Lung (tissue), 17 donors: ENCODE measurements at places on chromosomes 2 and 18.

DNA sequence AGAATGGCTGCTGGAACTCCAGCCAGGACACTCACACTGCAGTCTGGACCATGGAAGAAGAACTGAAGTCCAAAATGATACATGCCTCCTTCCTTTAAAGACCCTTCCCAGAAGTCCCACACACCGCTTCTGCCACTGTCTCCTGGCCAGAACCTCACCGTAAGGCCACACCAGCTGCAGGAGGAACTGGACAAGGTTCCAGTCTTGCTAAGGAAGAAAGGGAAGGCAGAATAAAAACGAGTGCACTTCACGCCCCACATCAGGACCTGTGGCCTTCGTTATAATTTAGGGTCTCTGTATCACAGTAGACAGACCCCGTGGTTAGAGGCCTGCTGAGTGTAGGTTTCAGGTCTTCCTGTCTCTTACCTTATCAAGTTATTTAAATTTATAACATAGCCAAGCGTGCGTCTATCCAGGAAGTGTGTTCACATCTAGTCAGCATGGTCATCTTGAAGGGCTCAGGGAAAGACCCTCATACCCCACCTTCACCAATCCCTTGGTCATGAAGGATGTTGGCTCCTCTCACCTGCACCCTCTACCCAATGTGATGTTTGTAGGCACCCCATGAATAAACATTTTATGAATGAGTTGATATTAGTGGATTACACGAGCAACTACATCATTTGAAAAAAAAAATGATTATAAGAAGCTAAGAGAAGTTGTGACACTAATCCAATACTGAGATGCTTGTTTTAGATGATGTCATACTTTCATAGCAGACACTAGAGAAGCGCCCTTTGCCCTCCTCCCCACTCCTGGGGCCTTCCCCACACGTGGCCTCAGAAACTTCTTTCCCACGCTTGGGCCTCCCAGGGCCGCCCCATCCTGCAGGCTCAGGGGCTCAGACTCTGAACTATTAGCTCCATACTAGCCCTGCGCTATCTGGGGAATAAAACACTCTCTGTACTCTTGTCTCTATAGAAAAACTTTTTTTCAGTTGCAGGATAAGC, 157.6 kb downstream of the FAM210A start:
- DNase-seq = no peak

- no peak for DNase-seq
These were observed 2.1 kb upstream of the STK17B start for GRCh38 chr2:196173505-196173904.

- no peak for DNase-seq
These were observed 26.2 kb downstream of the UNC50 start for GRCh38 chr2:98634406-98635092.

DNA sequence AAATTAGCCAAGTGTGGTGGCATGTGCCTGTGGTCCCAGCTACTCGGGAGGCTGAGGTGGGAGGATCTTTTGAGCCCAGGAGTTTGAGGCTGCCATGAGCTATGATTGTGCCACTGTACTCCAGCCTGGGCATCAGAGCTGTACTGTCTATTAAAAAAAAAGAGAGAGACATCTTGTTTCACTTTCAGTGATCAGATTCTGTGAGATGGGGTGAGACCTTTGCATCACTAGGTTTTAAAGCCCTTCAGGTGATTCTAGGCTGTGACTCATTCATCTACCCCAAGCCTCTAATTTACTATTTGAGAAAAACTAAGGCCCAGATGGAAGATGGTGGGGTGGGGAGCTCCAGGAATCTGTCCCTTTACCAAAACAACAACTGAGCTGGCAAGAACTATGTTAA, 7.1 kb downstream of the C2orf92 start:
- no peak for DNase-seq

DNA sequence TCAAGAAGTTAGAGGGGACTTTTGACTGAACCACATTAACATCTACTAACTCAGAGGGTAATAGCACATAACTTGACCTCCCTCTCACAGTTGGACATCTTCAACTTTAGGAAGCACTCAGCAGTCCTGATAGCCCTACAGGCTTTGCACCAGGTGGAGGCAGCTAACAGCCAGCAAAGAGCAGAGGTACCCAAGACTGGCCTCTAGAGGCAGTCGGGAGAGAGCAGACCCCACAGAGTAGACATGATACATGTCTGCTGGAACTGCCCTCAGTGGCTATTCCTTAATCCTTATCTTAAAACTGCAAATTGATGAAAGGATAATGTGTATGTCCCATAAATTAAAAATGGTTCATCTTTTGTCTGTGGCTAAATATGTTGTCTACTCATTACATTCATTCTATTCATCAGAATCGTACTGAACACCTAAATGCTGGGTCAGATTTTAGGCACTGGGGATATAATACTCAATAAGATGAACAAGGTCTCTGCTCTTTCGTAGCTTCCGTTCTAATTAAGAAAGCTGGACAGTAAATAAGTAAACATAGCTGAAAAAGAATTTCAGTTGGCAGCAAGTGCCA, 49.8 kb downstream of the CAB39 start:
- no peak for DNase-seq

DNA sequence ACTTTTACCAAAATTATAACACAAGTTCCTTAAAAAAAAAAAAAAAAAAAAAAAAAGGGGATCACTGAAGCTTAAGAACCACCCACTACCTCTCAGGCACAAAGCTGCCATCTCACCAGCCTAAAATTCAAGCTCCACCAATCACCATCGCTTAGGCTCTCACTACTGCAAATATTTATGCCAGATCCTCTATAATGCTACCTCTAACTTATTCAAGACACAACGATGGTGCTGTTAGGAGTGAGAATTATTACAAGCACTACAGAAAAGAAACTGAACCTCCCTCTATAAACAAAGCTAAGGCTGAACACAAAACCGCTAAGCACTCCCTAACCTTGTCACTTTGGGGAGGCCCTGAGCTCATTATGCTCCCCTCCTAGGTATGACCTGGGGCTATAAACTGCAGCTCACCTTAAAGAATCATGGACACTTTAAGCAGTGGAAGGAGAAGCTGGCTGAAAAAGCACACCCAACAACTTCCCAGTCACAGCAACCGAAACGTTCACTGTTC, 3.6 kb downstream of the FZD5 start:
- DNase-seq = no peak

GRCh38 chr2:48954935-48955334, 199.4 kb downstream of the FSHR start:
- no peak for DNase-seq

GRCh38 chr18:27652480-27653121, 467.5 kb upstream of the CHST9 start:
- DNase-seq = no peak

DNA sequence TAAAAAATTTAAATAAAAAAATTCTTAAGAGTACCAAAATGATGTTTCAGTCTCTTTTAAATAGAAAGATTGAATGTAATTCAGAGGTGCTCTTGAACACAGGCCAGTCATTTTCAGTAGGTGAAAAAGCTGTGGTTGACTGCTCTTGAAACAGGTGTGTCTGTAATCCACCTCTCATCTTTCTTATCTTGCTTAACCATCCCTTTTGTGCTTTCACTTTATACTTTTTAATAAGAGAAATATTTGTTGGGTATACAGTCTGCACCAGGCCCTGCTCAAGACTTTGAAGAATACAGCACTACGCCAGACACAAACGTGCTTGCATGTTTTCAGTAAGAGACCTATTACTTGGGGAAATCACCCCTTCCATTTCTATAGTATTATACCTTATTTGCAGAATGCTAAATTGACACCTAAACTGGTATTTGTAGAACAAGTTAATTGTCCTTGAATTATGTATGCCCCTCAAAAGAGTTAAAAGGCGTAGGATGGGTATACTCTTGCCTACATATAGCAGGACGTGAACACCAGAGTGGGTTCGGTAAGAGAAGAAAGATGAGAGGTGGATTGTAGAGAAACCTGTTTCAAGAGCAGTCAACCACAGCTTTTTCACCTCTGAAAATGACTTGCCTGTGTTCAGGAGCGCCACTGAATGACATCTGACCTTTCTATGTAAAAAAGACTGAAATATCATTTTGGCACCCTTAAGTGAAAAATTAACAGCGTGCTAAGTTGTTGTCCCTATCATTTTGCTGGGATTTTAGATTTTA, 4.0 kb upstream of the RTN4 start:
- DNase-seq = no peak

- DNase-seq = no peak
These were observed 38.5 kb downstream of the PARD3B start for GRCh38 chr2:204583773-204584172.

- no peak for DNase-seq
These were observed 36.8 kb downstream of the DRC1 start for GRCh38 chr2:26438526-26438925.

GRCh38 chr2:215110918-215111317, 27.5 kb downstream of the ABCA12 start:
- no peak for DNase-seq

GRCh38 chr2:151569167-151569566, 159.5 kb downstream of the RIF1 start:
- peak; percentile 82 for DNase-seq
